T47D (cell line): ENCODE measurements at places on chromosomes 13 and 19.
A peak's percentile ranks its signal among the peaks of the same experiment; 100 is the strongest.

GRCh38 chr19:19315444-19315843 lies 4.9 kb downstream of the SUGP1 start:
- DNase-seq, result peak; percentile 8

- DNase-seq, result no peak
Measured at GRCh38 chr19:3358689-3359014, 7.7 kb upstream of the NFIC start.

DNA sequence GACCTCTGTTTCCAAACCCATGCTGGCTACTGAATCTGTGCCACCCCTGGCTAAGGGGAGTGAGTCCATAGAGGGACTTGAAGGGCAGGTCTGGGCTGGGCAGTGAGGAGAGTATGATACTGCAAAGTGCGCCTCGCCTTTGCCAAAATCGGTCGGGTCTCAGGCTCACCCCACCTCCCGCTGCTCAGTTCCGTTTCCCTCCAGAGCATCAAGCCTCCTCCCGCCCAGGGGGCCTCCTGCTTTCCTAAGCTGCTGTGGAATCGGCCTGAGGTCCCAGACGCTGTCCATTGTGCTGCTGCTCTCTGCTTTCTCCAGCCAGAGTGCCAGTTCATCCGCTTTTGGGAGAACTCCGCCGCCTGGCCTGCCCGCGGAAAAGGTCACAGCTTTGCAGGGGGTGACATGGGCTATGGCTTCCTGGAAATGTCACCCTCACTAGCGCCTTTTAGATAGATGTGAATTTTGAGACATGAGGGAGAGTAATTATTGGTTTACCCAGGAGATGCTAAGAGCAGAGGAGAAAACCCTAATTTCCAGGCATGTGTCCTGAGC lies 1418.4 kb downstream of the UQCRFS1 start:
- DNase-seq, result peak; percentile 45

DNA sequence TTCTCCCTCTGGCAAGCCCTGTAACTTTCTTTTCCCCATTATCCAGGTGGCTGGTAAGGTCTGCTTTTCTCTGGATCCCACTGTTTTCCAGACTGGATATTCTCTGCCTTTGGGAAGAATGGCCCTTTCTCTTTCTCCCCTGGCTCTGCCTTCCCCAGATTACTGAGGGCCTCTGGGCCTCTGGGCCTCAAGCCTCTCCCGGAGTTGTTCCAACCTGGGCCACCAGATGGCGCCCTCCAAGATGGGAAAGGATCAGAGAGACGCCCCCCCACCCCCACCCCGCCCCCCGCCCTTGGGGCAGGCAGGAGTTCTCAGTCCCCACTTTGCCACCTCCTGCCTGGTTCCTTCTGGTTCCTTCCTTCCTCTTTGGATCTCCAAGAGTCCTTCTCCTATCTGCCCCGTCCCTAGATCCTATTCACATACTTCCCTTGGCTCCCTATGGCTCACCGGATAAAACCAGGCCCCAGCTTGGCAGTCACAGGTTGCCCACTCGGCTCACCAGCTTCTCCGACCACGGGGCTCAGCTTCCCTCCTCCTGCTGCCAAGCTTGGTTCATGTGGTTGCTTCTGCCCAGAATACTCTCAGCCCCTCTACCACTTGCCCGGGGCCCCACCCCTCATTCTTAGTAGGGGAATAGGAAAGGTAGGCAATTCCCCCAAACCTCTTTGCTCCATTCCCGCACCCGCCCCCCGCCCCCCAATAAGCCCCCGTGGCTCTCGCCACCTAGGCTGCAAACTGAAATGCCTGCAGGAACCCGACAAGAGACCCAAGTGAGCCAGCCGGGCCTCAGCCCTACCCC lies 13.1 kb downstream of the EPS8L1 start:
- peak; percentile 69 for DNase-seq

- no peak for DNase-seq
Measured at GRCh38 chr13:65387743-65388347, 1842.3 kb downstream of the PCDH9 start.

- no peak for DNase-seq
Measured at GRCh38 chr13:73792796-73793195, 341.4 kb downstream of the KLF12 start.

DNA sequence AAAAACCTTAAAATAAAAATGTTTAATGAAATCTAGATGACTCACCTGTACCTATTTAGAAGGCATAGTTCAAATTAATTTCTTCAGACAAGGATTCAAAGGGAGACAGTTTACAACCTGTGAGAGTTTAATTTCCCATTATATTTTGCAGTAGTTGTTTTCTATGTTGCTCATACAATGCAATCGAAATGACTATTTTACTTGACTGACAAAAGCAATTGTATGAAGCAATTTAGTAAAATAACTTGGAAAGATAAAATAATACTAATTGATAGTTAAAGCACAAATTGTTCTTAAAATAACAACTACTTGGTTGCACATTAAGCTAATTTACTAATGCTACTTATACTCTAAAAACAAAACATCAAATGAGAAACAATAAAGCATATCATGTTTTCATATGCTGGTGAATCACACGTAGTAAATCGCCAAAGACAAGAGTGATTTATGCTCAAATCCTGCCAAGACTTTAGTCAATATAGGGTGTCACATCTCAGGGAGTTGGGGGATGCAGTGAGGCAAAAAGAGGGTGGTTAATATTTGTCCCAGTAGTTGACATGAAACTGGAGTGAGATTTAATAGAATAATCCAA lies 6.4 kb downstream of the DACH1 start:
- no peak for DNase-seq

DNA sequence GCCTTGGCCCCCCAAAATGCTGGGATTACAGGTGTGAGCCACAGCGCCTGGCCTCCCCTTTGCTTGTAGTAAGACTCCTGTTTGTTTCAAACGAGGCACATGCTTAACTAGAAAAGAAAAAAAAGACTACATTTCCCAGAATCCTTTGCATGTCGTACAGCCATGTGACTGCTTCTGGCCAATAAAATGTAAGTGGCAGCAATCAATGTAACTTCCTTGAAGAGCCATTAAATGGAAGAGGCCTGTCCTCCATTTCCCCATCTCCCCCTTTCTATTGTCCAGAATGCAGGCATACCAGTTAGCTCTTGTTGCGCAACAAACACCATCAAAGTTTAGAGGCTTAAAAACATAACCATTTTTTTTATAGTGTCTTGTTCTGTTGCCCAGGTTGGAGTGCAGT lies 10.4 kb upstream of the GPR32 start:
- DNase-seq, result peak; percentile 37

DNA sequence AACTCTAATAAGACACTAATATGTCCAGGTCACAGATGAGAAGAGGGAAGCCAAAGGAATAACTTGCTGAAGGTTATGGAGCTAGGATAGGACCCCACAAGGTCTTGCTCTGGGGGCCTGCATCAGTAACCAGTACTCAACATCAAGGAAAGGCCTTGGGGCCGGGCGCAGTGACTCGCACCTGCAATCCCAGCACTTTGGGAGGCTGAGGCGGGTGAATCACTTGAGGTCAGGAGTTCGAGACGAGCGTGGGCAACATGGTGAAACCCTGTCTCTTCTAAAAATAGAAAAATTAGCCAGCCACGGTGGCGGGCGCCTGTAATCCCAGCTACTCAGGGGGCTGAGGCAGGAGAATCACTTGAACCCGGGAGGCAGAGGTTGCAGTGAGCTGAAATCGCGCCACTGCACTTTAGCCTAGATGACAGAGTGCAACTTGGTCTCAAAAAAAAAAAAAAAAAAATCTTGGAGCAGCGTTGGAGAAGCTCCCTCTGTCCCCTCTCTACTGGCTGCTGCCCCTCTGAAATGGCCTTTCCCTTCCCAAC lies 1.8 kb downstream of the LONP1 start:
- DNase-seq, result no peak

GRCh38 chr13:34303346-34303745 lies 485.4 kb downstream of the RFC3 start:
- DNase-seq, result no peak

DNA sequence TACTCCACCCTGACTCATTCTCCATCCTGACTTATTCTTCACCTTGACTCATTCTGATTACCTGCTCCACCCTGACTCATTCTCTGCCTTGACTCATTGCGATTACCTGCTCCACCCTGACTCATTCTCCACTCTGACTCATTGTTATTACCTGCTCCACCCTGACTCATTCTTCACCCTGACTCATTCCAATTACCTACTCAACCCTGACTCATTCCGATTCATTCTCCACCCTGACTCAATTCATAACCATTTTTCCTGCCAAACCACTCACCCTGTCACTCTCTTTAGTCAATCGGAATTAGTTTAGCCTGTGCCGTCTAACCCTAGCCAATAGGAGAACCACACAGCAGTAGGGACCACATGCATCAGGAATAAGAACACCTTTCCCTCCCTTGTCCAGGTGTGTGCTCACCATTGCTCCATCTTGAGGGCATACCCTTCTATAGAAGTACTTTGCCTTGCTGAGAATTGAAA lies 1227.4 kb upstream of the PCDH20 start:
- no peak for DNase-seq

GRCh38 chr19:48136547-48136946 lies 25.9 kb upstream of the PLA2G4C start:
- no peak for DNase-seq

DNA sequence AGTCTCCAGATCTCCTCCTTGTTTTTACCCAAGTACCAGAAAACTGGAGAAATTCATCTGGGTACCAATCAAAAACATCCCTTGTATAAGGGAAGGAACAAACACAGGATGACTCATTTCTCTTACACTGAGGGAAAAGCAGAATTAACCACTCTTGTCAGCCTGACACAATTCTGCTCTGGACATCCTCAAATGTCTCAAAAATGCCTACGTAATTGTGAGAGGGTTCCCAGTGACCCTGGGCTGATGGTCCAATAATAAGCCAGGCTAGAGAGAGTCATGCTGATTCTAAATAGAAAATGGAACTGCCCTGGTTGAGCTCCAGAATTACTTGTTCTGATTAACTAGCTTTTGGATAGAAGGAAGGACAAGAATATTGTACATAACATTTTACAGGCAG lies 14.5 kb downstream of the ZNF708 start:
- no peak for DNase-seq

- no peak for DNase-seq
Measured at GRCh38 chr19:31166206-31166605, 183.0 kb downstream of the TSHZ3 start.

GRCh38 chr19:19866611-19867248 lies 1.0 kb downstream of the ZNF253 start:
- DNase-seq, result no peak
